Fibroblast of skin of right biceps (primary cell): ENCODE measurements at places on chromosomes 3 and 15.

DNA sequence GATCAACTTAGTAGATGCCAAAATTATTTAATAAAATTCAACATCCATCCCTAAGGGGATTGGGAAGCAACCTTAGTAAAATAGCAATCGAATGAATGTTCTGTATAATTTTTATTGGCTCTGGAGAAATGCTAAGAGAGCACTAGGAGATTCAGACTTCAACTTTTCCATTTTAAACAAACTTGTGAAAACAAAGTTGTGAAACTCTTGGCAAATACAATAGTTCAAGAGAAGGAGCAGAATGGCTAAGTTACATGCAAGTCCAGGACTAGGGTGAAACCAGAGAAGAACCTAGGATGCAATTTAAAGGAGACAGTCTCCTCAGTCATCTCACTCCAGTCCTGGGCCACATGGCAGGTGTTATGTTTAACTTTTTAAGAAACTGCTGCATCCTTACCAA, 16.7 kb upstream of the ZNF280D start:
- DNase-seq = peak; percentile 28

DNA sequence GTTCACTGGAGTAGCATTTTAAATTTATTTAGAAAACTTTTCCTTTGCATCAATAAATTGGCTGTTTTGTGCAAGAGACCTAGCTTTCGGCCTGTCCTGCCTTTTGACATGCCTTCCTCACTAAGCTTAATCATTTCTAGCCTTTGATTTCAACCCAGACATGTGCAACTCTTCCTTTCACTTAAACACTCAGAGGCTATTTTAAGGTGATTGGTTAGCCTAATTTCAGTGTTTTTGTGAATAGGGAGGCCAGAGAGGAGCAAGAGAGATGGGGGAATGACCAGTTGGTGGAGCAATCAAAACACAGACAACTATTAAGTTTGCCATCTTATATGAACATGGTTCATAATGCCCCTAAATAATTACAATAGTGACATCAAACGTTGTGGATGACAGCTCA, 333.4 kb downstream of the SLC9A9 start:
- DNase-seq = no peak

GRCh38 chr15:51758645-51759044, 7.2 kb downstream of the TMOD2 start:
- peak; percentile 91 for DNase-seq

DNA sequence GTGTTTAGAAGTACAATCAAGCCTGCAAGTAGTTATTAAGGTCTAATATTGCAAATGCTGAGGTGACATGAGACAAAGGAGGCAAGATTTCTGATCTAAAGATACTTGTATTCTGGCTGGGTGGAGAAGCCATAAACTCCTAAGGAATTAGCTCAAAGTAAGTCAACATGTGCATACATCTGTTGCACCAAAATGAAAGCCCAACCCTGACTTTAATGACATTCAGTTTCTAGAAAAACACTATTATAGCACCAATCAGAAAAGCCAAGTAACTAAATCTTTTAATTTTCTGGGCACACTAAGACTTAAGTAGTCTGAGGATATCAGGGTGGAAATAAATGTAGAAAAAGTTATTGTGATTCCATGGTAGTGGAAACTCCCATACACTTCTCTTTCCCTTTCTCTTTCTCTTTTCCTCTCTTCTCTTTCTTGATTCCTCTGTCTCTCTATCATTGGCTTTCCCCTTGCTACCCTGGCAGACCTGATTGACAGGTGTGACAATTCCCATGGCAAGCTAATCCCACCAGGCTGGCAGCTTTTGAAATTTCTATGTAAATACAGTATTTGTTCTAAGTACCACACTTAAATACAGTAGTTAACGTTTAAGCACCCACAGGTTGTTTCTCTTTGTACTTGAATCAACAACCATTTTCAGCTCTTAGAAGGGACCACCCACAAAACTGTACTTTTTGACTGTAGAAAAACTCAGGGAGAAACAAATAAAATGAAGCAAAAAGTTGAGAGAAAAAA, 528.4 kb upstream of the SEMA6D start:
- DNase-seq = no peak

- DNase-seq = no peak
Observed at GRCh38 chr15:94621736-94622135, 390.4 kb downstream of the MCTP2 start.

DNA sequence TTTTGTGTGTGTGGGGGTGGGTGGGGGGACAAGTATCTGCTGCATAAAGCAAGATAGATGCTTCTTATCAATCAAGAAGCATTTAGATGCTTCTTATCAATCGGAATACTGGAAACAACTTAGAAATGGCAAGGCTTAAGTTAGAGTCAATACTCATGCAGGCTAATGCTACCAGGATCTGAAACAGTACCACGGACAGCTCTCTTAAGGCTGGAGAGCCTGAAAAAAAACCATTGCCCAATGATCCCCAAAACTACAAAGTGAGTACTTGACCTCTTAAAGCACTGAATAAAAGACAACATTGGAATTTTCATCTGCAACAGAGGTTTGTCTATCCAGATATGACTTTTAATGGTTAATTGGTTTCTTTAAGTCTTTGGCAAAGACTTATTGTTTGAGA, 262.3 kb downstream of the GAP43 start:
- peak; percentile 19 for DNase-seq

GRCh38 chr3:133821767-133822638, 16.4 kb downstream of the SRPRB start:
- peak; percentile 26 for DNase-seq

GRCh38 chr3:74562558-74563269, 51.7 kb downstream of the CNTN3 start:
- peak; percentile 53 for DNase-seq

GRCh38 chr3:60440869-60441268, 810.4 kb downstream of the FHIT start:
- no peak for DNase-seq

DNA sequence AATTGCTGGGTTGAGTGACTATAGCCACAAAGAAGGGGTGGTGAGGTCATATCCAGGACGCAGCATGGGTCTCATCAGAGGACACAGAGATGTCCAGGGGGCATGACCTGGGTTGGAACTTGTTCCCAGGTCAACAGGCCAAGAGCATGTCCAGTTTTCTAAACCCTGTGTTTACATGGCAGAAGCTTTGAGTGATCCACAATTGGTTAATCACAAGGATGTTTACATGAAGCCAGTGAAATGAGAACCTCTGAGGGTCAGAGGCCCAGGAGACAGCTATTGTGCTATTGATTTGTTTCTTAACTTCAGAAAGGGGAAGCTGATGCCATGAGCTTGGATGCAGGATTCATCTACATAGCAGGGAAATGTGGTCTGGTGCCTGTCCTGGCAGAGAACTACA, 42.2 kb upstream of the TOPBP1 start:
- no peak for DNase-seq

DNA sequence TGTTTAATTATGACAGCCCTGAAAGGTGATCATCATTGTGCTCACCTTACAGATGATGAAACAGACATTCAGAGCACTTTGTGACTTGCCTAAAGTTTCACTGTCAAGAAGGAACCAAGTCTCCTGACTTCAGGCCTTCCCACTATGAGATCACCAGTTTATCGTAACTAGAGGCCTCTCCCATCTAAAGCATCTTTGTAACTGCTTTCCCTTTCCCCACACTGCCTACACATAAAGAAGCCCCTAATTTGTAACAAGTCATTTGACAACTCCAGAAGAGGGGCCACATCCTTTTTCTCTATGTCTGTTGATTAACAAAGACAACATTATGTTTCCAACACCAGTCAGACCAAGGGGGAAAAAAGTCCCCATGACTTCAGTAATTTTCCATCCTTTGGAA, 1.1 kb downstream of the KLHL6 start:
- DNase-seq = no peak

DNA sequence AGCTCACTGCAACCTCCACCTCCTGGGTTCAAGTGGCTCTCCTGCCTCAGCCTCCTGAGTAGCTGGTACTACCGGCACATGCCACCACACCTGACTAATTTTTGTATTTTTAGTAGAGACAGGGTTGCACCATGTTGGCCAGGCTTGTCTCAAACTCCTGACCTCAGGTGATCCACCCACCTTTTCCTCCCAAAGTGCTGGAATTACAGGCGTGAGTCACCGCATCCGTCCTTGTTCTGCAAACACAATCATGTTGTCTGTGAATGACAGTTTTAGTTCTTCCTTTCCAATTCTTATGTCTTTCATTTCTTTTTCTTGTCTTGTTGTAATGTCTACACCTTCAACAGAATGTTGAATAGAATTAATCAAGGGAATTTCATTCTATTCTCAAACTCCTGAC, 16.3 kb upstream of the SMCO1 start:
- DNase-seq = no peak

DNA sequence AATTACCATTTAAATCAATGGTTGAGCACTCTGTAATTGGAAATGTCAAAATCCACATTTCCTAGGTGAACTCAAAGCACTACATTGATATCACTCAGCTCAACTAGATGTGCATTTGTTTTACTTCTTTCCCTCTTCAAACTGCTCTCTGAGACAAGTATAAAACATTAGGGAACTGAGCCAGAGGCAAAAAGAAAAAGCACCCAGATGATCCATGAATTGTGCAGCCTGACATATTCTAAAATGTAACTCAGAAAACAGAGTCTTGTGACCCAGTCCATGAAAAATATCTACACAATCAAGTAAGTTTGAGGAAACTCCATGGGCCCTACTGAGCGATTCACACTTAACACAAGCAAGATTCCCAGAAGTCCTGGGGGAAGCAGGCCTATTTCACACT, 9.8 kb downstream of the SRGAP3 start:
- no peak for DNase-seq

- peak; percentile 63 for DNase-seq
Observed at GRCh38 chr15:60413231-60413824, 15.5 kb upstream of the ANXA2 start.

DNA sequence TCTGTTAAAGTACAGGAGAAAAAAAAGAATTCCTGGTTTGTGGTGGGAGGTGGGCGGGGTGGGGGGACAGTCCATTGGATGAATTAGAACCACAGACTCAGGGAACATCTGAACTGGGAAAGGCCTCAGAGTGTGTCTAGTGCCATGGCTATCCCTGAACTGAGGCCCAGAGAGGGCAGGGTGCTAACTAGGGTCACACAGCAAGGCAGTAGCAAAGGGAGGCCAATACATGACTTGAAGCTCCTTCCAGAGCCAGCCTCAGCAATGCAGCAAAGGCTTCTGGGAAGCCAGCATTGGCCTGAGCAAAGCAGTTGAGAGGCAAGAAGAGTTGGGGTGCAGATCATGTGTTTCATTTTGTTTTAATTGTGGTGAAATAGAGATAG, 85.4 kb downstream of the SMAD6 start:
- DNase-seq = no peak

- DNase-seq = peak; percentile 99
Observed at GRCh38 chr15:74040109-74040850, 42.1 kb downstream of the GOLGA6A start.

DNA sequence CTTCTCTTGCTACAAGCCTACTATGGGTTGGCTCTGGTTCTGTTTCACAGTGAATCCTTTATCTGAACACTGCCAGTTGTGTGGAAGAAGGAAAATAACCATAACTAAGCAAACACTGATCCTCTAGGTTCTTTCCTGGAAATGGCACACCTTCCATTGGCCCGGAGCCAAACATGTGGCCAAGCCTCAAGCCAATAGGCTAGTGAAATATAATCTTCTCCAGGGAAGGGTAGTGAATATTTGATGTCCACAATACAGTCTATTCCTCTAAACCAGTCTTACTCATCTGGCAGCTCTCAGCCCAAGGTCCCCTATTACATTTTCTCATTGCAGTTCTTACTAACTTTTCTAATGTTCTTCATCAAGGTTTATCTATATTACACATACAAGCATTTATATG, 921.3 kb downstream of the TUSC7 start:
- peak; percentile 15 for DNase-seq

- no peak for DNase-seq
Observed at GRCh38 chr3:13322324-13322723, 97.8 kb downstream of the NUP210 start.
